ENCODE measurements at places on chromosomes 3 and 15.

GRCh38 chr15:52783191-52783829 lies 6.8 kb downstream of the ONECUT1 start:
- no peak for DNase-seq

DNA sequence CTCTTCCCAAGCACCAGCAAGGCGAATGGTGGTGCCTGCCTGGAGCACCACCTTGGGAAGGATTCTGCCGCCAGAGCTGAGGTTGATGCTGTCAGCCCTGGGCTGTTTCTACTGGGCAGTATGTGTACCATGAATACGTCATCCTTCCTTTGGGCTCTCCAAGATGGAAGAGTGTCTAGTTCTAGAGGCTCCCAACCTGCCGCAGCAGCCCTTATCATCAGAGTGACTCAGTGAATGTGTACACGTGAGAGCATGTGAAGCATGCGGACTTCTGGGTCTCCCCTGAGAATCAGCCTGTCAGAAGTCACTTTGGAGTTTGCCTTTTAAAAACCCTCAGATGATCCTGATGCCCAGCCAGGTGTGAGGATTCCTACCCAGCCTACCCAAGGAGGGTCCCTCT lies 20.9 kb downstream of the PLA2G4D start:
- no peak for DNase-seq

DNA sequence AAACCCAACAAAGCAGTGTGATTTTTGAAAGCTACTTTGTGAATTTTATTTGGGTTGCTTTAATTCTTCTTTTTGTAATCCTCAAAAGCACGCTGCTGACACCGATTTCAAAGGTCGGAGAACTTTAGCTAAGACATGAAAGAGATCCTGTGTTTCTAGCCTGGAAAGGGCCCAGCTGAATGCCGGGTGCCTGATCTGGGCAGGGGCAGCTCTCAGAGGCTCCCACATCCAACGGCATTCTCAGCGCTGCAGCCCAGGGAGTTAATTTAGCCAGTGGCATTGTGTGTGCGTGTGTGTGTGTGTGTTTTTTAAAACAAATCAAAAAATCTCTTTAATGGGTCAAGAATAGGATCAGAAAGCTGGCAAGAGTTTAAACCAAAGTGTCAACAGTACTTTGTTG lies 6.6 kb downstream of the RBP1 start:
- no peak for DNase-seq

- DNase-seq = no peak
These were observed 72.1 kb downstream of the EPHA3 start for GRCh38 chr3:89179355-89180001.

DNA sequence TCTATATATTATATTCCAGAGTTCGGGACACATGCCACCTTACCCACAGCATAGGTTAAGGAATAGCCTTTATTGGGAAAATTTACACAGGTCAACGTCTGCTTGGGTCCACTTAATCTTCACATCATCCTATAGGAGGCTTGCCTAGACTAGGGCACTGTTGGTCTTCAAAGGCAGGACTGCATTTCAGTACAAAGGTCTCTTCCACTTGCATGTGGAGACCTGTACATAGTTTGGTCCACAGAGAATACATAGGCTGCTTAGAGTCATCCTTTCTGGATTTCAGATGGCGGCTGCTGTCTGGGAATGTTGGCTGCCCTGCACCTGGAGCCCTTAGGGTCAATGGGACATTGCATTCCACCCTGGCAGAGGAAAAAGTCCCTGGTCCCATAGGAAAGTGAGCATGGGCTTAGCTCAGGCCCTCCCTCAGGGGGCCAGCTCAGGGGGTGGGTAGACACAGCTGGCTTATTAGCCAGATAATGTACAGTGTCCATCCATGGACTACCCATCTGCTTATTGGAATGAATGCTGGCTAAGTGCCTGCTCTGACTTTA lies 75.3 kb upstream of the TGFBR2 start:
- no peak for DNase-seq

GRCh38 chr3:48418651-48419050 lies 11.2 kb downstream of the PLXNB1 start:
- no peak for DNase-seq

- DNase-seq = no peak
These were observed 18.9 kb downstream of the ILDR1 start for GRCh38 chr3:122003112-122003511.

DNA sequence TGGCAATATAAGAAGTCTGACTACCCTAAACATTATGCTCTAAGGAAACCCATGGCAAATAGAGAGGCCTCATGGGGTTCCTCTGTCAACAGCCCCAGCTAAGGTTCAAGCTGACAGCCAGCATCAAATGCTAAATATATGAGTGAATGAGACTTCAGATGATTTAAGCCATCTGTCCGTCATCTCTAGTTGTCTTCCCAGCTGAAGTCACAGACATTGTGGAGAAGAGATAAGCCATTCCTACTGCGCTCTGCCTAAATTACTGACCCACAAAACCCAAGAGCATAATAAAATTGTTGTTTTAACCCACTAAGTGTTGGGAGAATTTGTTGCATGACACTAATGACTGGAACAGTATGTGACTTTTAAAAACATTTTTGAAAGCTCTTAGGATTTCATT lies 87.3 kb upstream of the IGSF10 start:
- DNase-seq = no peak

DNA sequence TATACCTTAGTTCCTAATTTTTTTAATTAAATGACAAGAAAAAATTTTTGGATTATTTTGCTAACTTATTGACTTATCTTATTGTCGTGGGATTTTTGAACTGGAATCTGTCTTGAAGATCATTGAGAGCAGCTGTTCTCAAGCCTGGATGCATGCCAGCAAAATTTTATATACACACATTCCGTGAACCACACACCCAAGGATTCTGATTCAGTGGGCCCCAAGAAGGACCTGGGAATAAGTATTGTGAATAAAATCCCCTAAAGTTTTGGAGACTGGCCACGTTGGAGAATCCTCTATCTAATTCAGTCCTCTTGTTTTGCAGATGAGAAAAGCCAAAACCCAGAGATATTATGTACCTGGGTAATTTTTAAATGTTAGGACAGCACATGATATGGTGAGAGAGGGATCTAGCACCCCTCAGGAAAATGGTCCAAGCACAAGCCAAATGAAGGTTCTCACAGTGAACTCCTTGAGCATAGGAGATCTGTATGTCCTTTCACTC lies 55.2 kb downstream of the UNC13C start:
- no peak for DNase-seq

- no peak for DNase-seq
These were observed 98.9 kb upstream of the CHL1 start for GRCh38 chr3:97417-98258.

DNA sequence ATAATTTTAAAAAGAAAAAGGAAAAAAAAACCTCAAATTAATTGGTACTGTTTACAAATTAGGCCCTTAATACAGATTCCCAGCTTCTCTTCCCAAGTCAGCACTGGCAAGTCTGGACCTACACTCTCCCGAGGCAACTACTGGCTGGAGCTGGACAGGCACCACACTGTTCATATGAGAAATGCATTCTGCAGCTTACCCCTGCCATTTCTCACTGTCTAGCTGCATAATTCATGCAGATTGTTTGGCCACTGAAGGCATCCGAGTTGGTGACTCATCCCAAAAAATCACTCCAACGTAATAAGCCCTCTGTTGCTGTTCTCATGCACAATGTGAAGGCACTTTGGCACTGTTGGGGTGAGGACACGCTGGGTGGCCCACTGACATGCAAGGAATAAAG lies 45.3 kb downstream of the ROPN1B start:
- no peak for DNase-seq

GRCh38 chr15:91126080-91126479 lies 26.0 kb downstream of the SV2B start:
- no peak for DNase-seq

- no peak for DNase-seq
These were observed 26.1 kb downstream of the GRK7 start for GRCh38 chr3:141789281-141789680.

DNA sequence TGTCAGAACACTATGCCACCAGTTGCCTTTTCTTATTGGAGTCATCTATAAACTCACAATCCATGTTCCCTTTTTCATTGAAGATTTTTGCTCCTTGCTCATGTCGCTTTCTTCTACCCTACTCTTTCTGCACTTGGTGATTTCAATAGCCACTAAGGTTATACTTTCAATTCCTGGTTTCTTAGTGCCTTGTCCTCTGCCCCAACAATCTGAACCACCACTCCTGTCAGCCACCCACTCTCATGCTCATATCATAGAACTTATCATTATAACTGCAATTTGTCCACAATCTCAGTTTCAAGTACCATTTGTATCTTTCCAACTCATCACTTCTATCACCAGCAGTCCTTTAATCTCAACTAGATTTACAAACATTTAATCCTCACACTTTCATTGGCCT lies 10.0 kb upstream of the GRAMD1C start:
- no peak for DNase-seq

DNA sequence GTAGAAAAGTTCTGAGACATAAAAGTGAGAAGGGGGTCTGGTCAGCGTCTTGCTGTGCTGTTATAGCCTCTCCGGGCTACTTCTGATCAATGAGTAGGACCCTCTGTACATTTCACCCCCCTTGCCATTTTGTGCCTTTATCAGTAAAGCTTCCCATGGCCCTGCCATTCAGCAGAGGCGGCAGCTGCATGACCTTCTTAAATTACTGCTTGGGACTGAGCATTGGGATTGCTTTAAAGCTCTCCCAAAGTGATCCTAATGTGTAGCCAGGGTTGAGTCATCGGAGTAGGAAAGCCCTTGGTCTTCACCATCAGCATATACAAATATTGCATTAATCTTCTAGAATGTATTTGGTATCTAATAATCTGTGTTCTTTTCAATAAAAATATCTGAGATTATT lies 70.2 kb downstream of the FMN1 start:
- no peak for DNase-seq

- no peak for DNase-seq
These were observed 414.1 kb upstream of the CBLB start for GRCh38 chr3:106282943-106283342.

DNA sequence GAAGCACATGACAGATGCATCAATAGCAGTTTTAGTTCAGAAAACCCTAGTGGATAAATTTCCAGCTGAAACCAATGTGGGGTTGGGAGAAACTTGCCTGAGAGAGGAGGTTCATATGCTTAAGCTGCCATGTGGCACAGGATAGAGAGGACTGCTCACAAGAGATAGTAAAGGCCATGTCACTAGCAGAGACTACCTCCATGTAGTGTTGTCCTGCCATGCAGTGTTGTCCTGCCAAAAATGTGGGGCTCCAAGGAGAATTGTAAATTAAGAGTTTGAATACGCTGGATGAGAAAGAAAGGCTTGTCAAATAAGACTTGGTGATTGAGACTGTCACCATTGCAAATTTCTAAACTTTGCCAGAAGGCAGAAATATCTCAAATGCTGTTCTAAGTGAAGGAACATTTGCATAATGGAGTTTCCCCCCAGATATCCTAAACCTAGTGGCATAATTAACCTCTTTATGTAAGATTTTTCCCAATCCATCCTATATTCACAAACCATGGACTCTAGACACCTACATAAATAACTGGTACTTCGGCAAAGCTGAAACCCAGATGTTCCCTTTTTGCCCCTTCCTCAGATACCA lies 938.3 kb upstream of the ALCAM start:
- DNase-seq = no peak

- DNase-seq = peak; percentile 55
These were observed 6.4 kb upstream of the ANKDD1A start for GRCh38 chr15:64905119-64905831.

GRCh38 chr15:80474224-80475215 lies 70.3 kb downstream of the ARNT2 start:
- no peak for DNase-seq

- DNase-seq = peak; percentile 67
These were observed 581 bp downstream of the SH3BP5 start for GRCh38 chr3:15331606-15332404.

GRCh38 chr3:169242708-169243513 lies 420.6 kb downstream of the MECOM start:
- peak; percentile 25 for DNase-seq

GRCh38 chr15:83287541-83288027 lies 3.1 kb upstream of the BNC1 start:
- DNase-seq = no peak

DNA sequence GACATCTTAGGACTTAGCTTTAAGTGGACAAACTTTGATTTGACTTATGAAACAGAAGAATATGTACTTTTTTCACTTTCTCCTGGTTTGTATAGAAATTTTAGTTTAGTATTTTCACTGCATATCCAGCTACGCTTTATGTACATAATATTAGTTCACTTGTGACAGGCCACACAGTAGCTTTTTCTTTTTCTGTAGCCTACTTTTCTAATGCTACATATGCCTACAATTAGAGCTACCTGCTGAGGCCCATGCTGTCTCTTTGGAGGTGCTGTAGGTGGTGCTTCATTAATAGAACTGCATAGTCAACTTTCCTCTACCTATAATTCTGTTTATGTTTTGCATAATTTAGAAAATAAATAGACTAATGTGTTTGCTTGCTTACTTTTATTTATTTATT lies 191.6 kb downstream of the NLGN1 start:
- no peak for DNase-seq

DNA sequence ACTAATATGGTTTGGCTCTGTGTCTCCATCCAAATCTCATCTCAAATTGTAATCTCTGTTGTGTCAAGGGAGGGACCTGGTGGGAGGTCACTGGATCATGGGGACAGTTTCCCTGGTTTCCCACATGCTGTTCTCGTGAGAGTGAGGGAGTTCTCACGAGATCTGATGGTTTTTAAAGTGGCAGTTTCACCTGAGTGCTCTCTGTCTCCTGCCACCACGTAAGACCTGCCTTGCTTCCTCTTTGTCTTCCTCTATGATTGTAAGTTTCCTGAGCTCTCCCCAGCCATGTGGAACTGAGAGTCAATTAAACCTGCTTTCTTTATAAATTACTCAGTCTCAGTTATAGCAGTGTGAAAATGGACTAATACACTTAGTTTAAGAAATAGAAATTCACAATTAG lies 228.9 kb downstream of the CD47 start:
- no peak for DNase-seq

DNA sequence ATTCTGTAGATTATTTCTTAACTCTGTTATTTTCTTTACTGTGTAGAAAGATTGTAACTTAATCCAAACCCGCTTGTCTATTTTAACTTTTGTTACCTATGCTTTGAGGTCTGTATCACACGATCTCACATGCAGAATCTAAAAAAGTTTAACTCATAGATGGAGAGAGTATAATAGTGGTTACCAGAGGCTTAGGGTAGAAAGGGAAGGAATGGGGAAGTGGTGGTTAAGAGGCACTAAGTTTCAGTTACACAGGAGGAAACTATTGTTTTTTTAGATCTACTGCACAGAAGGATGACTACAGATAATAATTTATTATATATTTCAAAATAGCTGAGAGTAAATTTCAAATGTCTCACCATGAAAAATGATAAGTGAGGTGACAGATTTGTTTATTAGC lies 515.2 kb downstream of the RSL24D1 start:
- DNase-seq = no peak

GRCh38 chr15:100170291-100171210 lies 171.2 kb downstream of the ADAMTS17 start:
- DNase-seq = no peak

DNA sequence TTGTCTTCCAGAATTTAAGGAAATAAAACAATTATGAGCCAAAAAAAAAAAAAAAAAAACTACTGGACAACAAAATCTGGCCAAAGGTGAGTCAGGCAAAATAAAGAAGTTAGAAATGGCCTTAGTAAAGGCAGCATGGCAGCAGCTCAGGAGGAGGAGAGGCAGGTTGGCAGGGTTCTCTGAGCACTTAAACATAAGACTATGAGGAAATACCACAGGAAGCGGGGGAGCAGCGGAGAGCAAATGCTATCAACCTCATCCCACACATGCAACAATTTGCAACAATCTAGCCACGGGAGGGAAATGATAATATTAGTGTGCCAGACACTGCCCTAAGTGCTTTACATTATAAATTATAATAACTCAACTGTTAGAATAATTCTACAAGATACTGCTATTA lies 247.3 kb upstream of the NSMCE3 start:
- no peak for DNase-seq

Measured in small intestine (tissue), 16 donors.